Transverse colon (tissue), 4 donors: ENCODE measurements at places on chromosomes 5 and 9.

DNA sequence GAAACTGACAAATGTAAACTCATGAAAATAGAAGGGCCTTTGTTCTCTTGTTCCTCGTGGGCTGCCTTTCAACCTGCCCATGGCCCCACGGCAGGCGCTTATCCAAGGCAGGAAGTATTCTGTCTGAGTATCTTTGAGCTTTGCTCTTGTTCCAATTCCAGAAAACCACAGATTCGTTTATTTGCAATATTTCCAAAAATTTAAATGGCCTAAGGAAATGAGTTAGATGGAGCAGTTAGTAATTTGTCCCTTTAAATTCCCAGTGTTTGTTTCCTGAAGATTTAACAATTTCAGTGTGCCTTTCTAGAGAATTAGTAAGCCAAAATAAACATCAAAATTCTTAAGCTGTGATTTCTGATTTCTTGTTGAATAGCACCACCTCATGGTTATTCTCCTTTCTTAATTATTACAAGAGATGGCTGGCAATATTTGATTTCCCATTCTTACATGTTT, 299.4 kb upstream of the RASA1 start:
- no peak for DNase-seq

DNA sequence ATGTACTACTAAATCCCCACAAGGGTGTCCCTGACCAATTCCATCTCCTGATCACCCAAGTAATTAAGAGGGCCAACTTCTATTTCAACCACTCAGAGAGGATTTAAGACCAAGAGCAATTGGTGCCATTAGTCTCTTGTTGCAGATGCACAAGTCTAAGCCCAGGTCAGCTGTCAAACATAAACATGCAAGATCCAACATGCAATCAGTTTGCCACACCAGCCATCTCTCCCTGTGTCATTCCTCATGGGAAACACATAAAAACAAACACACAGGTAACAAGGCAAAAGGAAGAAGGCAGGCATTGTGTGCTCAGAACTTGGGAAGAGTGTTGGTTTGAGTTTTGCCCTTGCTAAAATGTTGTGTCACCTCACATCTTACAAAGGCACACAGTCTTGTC, 139.2 kb downstream of the SPOCK1 start:
- DNase-seq: no peak

DNA sequence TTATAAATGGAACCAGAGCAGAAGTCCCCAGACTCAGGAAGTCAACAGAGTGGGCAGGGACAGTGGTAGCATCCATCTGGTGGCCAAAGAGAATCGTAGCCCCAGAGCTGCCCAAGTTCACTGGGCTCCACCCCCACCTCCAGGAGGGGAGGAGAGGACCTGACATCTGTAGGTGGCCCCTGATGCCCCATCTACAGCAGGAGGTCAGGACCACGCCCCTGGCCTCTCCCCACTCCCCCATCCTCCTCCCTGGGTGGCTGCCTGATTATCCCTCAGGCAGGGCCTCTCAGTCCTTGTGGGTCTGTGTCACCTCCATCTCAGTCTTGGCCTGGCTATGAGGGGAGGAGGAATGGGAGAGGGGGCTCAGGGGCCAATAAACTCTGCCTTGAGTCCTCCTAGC, 10.3 kb upstream of the URM1 start:
- no peak for DNase-seq

DNA sequence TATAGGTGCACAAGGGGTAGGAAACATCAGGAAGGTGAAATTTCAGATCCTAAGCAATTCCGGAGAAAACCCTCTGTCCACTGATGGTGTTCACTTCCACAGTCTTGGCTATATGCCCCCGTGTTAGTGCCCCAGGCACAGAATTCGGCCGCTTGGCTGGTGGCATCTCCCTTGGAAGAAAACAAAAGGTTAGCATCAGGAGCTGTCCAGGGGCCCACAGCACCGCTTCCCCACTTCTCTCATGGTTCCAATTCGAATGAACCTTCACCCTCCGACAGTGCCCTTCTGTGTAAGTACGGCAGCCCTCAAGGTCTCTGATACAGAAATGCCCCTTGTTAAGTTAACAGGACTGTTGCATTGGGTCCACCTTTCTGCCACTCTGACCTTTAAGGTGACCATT, 409.0 kb downstream of the GADD45G start:
- DNase-seq: no peak

DNA sequence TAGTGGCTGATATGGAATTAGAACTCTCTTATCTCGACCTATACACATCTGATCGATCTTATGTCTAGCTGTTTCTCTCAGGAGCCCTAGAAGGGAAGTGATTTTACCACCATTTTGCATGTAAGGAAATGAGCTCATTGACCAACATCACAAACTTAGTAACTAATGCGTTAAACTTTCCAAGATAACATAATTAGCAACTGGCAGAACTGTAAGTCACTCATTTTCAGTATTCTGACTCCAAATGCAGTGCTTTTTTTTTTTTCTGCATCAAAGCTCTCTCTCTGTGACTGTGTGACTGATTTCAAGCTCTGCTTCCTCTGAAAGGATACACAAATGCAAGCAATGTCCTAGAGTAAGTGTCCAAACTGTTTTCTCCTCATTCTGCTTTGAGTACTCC, 68.1 kb upstream of the FBXL7 start:
- no peak for DNase-seq

GRCh38 chr9:133252301-133253020, 22.5 kb downstream of the ABO start:
- DNase-seq: peak; percentile 91

DNA sequence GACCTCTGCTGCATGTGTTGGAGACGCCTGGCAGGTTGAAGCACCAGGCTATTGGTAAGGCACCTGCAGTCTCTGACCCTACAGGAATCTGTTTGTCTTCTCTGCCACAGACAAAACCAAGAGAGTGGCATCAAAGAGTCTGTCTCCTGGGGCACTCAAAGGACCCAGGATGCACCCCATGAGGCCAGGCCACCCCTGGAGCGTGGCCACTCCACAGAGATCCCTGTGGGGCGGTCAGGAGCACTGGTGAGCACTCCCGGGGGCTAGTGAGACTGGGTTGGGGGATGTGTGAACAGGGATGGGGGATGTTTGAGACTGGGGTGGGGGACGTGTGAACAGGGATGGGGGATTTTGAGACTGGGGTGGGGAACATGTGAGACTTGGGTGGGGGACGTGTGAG, 240.3 kb downstream of the CACNA1B start:
- no peak for DNase-seq

DNA sequence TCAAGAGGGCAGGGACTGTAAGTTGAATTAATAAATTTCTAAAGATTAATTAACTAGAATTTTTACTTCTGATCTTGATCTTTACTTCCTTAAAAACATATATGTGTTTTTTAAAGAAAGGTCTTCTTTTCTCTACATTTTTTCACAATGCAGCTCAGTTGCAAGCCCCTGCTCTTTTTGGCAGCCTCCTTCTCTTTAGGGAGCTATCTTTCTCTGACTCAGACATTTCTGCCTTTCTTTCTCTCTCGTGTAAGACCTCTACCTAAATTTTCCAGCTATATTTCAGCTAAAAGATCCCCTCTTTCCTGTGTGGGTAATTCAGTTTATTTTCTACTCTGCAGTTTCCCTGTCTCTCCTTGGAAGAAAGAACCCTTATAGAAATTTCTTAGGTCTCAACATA, 38.3 kb upstream of the SNCAIP start:
- DNase-seq: no peak

DNA sequence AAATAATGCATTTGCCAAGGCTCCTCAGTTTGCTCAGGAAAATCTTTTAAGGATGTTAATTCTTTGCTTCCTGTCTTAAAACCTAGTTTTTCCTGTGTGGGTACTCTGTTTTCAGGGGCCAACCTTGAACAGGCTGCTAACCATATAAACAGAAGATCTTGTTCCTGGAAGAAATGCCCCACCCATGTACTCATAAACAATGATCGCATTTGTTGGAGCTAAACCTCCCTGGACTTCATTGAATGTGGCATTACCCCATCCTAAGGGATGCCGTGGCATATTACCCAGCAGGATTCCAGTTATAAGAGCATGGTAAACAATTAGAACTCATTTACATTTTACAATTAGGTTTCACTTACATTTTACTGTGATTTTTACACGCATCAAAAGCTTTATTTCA, 436.0 kb downstream of the ZNF608 start:
- DNase-seq: no peak

GRCh38 chr9:1170918-1171317, 120.8 kb downstream of the DMRT2 start:
- no peak for DNase-seq

DNA sequence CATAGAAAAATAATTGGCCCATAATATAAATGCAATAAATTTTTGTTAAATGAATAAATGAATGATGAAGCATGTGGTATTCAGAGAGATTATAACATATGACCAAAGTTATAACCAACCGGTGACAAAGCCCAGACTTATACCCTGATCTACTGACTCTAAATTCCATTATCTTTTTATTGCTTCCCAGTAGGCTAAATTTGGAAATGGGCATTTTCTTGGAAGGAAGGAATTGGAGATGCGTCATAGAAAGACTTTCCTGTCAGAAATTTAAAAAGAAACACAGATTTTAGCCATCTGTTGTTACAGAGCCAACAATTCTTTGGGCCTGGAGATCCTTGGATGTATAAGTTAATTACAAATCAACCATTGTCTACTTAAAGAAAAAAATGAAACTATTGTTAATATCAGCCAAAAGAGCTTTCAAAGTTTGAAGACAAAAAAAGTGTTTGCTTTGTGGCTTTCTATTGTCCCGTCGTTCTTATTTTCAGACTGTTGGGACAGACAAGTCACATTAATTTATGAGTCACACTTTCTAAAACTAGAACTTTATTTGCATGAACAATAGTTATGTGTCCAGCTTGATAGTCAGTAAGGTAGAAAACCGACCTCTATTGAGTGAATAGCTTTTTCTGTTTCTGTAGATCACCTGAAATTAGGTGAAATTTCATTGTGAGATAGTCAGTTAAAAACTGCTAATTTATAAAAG, 428.7 kb downstream of the GABRG2 start:
- no peak for DNase-seq
